ENCODE measurements at places on chromosomes 5 and 9.

DNA sequence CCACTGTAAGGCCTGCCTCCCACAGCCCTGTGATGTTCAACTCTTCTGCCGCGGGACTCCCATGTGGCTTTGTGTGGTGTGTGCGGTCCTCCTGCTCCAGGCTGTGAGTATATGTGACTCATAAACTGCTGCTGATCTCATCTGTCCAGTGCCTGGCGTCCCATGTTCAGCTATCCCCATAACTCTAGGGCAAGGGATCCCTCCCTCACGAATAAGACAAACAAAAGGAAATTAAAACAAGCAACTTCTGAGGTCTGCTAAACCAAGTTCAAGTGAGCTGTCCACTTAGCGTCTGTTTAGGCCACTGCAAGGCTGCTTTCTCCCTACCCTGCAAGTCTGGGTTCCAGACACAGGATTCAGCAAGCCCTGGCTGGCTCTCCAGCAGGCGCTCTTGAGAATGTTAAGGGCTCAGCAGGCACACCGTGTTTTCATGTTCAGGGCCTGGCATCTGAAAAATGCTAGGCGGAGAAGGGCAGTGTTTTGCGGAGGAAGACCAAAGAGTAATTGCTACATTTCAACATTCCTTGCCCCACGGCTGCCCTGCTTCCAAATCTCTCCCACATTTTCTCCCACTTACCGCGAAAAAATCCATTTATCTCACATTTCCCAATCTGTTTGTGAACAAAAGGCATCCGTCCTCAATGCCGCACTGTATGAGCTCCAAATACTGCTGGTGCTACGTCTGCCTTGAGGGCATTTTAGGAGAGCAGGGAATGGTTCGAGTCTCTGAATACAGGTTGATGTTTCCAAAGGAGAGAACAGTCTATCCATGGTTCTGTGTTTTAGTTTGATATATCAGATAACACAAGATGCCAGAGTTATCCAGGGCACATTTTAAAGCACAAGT is 280.2 kb downstream of the SEMA5A start:
- peak; percentile 88 for DNase-seq

GRCh38 chr9:117187498-117187897 is 227.4 kb downstream of the ASTN2 start:
- DNase-seq: no peak

DNA sequence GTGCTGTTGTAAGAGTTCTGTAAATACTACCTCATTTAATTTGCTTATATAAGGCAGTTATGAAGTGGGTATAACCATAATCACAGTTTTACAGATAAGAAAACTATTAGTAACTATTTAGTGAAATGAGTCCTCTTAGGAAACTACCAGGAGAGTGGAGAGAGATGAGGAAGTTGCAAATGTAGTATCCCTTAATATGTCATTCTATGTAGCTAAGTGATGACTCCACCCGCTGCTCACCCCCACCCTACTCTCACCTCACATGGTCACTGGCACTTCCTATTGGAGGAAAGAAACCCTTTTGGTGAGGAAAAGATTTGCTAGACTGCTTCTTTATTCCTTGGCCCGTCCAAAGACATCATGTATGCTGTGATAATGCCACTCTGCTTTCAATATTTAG is 241.8 kb upstream of the SLC24A2 start:
- DNase-seq: no peak

- DNase-seq: peak; percentile 26
These were observed 54.7 kb upstream of the SUSD3 start for GRCh38 chr9:93003552-93004407.

DNA sequence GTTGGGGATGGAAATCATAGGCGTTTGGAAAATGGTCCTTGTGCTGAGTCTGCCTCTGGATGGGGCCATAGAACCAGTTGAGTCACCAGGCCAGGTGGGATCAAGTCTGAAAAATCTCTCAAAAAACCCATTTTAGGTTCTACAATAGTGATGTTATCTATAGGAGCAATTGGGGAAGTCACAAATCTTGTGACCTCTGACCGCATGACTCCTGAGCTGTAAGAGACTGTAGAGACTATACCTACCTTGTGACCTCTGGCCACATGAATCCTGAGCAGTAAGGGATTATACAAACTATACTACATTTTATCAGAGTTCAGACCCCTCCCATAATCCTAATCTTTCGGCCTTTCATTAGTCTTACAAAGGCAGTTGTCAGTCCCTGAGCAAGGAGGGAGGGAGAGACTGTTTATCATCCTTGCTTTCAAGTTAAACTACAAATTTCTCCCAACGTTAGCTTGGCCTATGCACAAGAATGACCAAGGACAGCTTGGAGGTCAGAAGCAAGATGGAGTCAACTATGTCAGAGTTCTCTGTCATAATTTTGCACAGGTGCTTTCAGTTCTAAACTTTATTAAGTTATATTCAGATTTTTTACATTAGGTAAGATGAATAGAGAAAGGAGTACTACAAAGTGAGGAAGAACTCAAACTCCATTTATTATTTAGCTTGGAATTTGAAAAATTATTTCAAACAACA is 11.5 kb upstream of the JMY start:
- DNase-seq: no peak

DNA sequence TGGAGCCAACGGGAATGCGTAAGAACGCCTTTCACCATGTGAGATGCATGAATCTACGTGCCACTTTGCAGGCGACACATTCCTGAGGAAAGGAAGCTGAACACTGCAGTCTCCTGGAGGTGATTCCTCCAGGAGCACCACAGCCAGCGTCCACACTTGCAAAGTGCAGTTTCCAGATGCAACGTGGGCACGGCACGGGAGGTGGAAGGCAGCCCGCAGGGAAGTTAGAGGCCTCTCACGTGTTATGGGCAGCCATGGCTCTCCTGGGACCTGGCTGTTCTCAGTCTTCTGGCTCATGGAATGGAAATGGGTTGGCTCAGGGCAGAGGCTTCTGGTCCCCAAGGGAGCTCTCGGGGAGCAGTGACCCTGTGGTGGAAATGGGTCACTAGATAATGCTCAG is 381.0 kb upstream of the IRX4 start:
- DNase-seq: no peak

DNA sequence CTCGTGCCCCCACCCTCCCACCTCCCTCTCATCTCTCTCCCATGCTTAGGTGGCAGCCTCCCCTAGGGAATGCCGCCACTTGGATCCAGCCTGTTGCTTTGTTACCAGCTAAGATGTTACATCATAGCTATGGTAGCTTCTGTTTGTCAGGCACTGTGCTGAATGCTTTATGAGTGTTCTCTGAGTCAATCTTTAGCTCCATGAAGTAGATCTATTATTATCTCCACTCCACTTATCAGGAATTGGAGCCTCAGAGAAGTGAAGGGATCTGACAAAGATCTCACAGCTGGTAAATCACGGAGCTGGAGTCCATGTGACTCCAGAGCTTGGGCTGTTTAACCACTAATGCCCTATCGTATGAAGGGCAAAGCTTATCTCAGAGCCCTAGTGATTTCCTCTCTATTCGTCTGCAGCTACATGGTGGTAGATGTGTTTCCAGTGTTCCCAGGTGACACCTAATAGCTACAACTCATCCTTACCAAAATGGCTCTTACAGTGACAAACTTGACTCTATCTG is 54.1 kb downstream of the GARNL3 start:
- DNase-seq: peak; percentile 59

- no peak for DNase-seq
These were observed 71.1 kb downstream of the ACER2 start for GRCh38 chr9:19479874-19480273.

- no peak for DNase-seq
These were observed 289.2 kb downstream of the ZSWIM6 start for GRCh38 chr5:61621202-61621650.

DNA sequence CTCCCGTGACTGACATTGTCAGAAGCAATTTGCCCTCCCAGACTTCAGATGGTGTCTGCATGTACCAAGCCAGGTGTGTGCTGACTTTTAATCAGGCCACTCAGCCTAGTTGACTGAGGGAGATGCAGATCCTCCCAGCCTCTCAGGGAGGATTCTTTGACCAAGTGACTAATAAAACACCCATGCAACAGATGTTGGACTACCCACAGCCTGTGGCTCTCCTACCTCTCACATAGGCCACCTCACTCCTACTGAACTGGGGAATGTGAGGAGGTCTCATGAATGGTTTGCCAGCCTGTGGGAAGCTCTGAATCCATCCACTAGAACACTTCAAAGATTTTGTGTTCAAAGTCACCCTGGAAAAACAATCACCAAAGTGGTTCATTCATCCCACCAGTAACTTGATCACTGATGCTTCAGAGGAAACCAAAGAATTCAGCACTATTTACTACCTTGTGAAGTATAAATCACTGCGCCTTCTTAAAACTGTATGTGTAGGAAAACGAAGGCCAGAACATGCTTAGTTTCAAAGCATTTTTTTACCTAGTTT is 80.1 kb downstream of the ESM1 start:
- peak; percentile 25 for DNase-seq

DNA sequence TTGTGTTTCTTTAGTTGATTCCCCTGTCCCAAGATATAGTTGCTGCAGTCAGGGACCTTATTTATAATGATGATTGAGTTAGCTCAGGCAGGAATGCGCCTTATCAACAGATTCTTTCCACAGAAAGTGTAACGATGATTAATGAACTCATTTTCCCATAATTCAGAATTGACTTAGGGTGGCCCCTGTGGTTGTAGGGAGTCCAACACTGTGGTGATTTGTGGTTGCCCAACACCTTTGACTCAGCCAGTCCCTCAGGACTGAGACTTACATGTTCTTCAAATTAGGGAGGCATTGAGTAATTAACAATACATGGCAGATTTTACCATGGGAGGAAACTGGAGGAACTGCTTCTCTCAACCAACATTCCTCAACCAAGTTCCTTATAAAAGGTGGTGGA is 221.9 kb downstream of the GABRG2 start:
- DNase-seq: no peak

DNA sequence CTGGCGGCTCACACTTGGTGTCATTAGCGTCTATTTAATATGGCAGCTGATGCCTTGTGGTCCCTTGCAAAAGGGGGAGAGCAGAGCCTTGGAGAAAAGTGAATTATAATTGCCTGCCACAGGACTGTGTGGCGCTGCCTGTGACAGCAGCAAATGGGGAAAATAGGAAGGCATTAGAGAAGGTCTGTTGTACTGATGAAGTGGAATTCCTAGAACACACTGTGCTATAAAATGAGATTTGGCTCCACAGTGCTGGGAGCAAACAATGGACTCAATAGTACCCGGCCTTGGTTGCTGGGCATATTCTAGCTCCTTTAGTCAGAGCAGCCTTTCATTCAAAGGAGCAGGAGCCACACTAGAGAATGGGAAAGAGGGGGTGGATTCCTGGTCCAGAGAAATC is 21.3 kb downstream of the SEMA6A start:
- no peak for DNase-seq

GRCh38 chr5:76805821-76806505 is 12.9 kb upstream of the F2RL1 start:
- DNase-seq: peak; percentile 92

DNA sequence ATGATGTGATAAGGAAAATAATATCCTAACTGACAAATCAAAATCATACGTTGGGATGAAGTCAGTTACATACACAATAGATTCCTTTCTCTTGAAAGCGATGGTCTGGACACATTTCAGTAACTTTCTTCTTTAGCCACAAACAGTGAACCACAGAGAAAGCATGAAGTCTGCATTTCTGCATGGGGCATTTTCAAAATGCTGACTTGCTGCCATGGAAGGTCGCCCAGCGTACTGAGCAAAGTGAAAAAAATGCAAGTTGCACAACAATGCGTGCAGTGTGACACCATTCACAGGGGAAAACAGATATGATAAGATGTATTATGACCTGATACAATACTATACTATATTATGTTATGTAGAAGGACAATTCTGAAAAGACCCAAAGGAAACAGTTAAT is 146.3 kb downstream of the SNX18 start:
- DNase-seq: peak; percentile 99

GRCh38 chr5:16810208-16810854 is 125.8 kb downstream of the MYO10 start:
- no peak for DNase-seq

- peak; percentile 2 for DNase-seq
These were observed 29.0 kb upstream of the ENTREP1 start for GRCh38 chr9:69295872-69296552.

GRCh38 chr5:91257301-91257700 is 125.8 kb downstream of the ARRDC3 start:
- DNase-seq: no peak

DNA sequence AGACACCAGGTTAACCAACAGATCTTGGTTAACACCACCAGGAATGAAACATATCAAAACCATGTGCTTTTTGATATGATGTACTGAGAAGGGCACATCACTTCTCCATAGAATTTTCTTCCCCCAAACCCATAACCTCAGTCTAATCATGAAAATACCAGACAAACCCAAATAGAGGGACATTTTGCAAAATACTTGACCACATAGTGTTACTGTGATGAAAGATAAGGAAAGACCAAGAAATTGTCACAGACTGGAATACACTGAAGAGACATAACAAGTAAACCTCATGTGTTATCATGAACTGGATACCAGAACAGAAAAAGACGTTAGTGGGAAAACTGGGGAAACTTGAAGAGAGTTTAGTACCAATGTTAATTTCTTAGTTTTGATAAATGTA is 74.9 kb upstream of the VCAN start:
- no peak for DNase-seq

DNA sequence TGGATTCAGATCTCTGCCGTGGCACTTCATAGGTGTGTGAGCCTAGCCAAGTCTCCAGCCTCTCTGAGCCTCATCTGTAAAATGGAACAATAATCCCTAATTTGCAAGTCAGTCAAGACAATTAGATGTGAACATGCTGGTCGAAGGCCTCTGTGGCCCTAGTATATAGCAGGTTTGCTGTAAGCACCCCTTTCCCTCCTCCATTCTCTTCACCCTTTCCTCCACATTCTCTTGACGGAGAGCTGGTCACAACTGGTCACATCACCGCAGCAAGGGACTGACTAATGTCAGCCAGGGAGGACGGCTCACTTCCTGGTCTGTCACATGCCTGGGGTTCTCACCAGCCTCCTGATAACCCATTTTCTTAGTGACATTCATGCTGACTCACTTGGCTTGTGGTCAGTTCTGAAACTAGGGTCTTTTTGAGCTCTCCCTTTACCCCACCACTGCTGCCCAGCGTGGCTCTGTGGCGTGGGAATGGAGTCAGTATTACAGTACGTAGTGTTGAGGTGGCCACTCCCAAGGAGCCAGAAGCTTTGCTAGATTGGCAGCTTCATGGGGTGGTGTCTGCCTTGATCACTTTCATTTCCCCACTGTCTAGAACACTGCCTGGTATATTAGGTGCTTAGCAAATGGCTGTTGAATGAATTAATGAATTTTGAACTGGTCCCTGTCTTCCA is 47.8 kb downstream of the ERGIC1 start:
- peak; percentile 56 for DNase-seq

DNA sequence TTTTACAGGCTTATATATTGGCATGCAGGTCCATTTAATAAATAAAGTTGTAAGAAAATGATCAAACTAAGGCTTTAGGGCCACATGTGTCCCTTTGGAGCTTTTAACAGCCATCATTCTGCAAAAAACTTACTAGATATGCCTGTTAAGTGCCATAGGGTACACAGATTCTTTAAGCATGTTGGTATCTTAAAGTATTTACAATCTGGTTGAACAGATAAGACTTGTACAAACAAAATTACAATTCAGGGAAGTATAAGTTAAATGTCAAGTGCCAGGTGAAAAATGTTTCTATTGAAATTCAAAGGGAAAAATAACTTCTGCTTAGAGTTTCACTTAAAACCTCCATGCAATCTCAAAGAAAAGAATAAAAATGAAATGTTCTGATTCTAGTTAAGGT is 558.4 kb upstream of the ST8SIA4 start:
- DNase-seq: no peak

GRCh38 chr5:112880219-112880964 is 19.3 kb downstream of the SRP19 start:
- no peak for DNase-seq

- peak; percentile 51 for DNase-seq
These were observed 5.3 kb upstream of the TJP2 start for GRCh38 chr9:69168709-69169217.
